HT1080 (cell line): ENCODE measurements at places on chromosomes 5 and 9. TPM values are rescaled to one million over a fixed set of nuclear protein-coding genes. Genes with fewer than 3 reads are reported as not detected.
A peak's percentile ranks its signal among the peaks of the same experiment; 100 is the strongest.

DNA sequence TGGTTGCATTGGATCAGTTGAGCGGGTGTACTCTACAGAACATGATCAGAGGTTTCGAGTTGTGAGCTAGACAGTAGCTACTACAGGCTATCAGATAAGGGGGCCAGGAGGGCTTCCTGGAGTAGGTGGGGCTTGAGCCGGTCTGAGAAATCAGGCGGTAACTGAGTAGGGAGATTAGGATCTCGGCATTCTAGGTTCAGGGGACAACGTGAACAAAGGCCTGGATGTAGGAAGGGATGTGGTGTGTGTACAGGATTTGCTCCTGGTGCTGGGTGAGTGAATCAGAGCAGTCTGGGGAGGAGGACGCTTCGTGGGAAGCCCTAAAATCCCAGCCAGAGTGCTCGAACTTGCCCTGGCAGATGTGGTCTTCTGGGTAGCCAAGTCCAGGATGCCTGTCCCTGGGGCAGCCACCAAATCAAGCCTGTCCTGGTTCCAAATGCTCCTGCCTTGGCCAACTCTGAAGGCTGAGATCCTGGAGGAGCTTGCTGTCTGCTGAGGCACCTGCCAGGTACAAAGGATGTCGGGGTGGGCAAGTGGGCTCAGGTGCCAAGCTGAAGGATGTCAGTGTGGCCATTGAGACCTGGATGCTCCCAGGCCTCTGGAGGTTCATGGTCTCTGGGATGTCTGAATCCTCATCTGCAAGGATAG, 33.4 kb downstream of the STC2 start:
- no peak for DNase-seq

The CBY3 gene
- not detected in 2 replicates for total RNA-seq

- no peak for DNase-seq
These were observed 250.4 kb downstream of the FSTL4 start for GRCh38 chr5:133361922-133362321.

The MARCOL gene
- not detected in 2 replicates for total RNA-seq

- DNase-seq, result no peak
These were observed 41.1 kb upstream of the GNAQ start for GRCh38 chr9:78072586-78073199.

The C5orf52 gene
- total RNA-seq, result not detected in 2 replicates

The PCDHB16 gene
- total RNA-seq, result 0.03 TPM in 1 of 2 replicates, not detected in the other

The RICTOR gene
- 7.4 and 8.2 TPM in 2 replicates for total RNA-seq

DNA sequence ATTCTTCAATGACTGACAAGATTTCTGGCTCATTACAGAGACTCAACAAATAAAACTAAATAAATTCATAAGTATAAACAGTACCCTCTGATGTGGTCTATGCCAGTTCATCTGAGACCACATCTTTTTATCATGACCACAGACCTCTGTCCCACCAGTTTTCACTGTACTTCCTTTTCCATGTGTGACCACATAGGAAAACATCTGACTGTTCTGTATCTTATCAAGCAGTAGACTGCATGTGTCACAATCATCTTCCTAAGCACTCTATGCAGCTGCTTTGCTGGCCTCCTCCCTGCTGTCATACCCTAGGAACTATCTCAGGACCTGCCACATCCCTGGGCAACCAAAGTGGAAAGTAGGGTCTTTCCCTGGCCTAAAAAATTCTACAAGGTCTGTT, 205.0 kb upstream of the ZNF462 start:
- DNase-seq, result no peak

DNA sequence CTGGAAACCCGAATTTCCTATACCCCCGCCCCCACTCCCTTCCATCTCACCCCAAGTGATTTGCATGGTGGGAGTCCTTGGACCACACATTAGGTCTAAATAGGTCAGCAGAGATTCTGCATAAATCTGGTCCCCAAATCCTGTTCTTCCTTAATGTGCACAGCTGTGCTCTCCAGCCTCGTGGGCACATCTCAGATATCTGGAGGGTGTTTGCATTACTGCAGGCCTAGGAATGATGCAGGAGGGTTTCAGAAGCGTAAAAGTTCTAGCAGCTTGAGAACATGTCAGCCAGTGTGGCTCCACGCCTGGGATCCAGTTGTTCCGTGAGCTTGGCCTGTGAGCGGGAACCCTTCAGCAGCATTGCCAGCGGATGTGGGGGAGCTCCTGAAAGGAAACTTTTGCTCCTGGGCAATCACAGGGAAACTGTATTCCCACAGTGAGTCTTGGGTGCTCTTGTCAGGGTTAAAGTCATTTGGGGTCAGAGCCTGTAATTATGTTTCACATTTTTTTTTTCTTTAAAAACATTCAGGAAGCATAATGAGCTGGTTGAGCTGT, 12.9 kb downstream of the ARHGAP26 start:
- no peak for DNase-seq

The PCDHGA8 gene
- total RNA-seq, result 0.17 and 0.61 TPM in 2 replicates

GRCh38 chr5:35436400-35437057, 181.1 kb upstream of the SPEF2 start:
- DNase-seq, result peak; percentile 44

The DCAF10 gene
- 5.2 and 10.8 TPM in 2 replicates for total RNA-seq

GRCh38 chr9:38226491-38226951, 157.5 kb upstream of the SHB start:
- no peak for DNase-seq
